ENCODE measurements at places on chromosomes 5 and 9.

DNA sequence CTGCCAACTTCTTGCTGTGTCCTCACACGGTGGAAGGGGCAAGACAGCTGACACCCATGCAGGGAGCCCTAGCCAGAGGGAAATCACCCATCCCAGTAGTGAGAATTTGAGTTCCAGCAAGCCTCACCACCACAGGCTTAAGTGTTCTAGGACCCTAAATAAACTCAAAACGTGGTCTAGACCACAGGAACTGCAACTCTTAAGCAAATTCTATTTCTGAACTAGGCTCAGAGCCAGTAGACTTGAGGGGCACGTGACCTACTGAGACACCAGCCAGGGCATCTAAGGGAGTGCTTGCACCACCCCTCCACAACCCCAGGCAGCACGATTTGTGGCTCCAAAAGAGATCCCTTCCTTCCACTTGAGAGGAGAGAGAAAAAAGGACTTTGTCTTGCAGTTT is 96.0 kb upstream of the PHF24 start:
- no peak for DNase-seq

DNA sequence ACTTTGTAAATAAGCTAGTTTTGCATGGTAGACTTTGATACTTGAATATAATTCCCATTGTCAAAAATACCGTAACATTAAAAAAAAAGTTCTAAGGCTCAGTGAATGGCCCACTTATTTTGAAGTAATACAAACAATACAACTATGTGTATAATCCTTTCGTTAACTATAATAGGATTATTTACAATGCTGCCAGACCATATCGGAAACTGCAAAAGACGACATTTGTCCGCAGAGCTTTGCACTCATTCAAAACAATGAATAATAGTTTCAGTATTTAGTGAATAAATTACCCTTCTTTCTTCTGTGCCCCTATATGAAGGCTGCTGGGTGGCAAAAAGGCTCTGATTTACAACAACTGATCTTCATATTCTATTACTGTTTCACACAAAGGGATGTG is 121.8 kb downstream of the DROSHA start:
- DNase-seq: no peak

GRCh38 chr9:128341435-128341849 is 1.1 kb downstream of the SLC27A4 start:
- DNase-seq: peak; percentile 80

- peak; percentile 13 for DNase-seq
Measured at GRCh38 chr5:32471784-32472183, 27.2 kb upstream of the ZFR start.

DNA sequence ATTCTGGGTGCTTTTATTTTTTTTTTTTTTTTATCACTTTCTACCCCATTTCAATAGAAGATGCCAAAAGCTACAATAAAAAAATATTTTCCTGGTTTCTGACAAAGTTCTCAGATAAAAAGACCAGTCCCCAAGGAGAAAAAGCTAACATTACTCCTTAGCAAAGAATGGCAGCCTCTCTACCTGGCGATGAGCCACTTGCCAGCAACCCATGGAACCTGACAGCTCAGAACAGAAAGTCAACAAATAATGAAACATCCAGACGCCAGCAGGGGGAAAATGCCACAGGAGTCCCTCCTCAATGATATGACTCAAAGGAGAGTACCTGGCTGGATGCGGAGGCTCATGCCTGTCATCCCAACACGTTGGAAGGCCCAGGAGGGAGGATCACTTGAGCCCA is 123.2 kb downstream of the MYO10 start:
- peak; percentile 35 for DNase-seq

GRCh38 chr9:7788772-7789171 is 10.8 kb downstream of the DMAC1 start:
- no peak for DNase-seq

DNA sequence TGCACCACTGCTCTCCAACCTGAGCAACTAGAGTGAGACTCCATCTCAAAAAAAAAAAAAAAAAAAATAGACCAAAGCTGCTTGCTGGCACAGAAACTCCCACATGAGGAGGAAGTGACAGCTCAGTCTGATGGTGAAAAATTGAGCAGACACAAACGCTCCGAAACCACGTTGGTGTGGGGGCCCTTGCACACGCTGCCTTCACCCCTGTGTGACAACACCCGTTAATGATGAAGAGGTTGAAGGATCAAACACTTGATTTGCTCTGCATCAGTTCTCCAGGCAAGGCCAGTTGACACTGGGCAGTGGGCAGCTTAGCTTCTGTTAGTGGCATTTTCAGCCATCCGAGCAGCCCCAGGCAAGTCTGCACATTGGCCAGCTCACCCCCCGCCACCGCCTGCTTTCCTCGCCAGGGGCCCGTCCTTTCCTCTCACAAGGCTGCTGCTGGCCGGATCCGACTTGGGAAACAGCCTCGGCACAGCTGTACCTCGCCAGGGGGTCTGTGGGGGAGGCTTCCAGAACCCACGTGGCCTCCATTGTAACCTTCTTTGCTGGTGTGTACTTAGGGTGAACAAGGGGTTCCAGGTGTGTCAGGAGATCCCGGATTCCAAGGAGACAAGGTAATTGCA is 79.8 kb downstream of the COL27A1 start:
- DNase-seq: no peak

DNA sequence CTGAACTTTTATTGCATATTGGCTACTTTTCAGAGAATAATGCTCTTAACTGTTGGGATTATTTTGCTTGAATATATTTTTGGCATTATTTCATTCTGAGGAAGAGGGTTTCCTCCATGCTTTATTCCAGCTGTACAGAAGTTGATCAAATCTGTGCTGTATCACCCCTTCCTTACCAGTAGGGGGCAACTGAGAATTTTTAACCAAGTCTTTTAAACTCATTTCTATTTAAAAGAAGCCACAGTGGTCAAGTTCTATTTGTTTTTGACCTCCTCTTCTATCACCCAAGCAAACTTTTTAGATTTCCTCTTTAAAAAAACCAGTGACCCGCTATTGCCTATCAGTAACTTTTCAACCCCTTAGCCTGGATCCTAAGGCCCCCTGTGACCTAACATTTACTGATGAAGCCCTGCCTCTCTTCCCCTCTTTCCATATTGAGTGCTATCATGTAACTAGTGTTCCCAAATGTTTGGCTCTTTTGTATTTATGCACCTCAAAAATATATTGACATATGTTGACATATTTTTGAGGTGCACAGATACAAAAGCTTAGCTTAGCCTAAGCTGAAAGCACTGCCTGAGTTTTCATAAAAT is 80.6 kb downstream of the FBXO4 start:
- DNase-seq: peak; percentile 31

GRCh38 chr5:77846422-77847128 is 70.4 kb upstream of the TBCA start:
- DNase-seq: no peak

DNA sequence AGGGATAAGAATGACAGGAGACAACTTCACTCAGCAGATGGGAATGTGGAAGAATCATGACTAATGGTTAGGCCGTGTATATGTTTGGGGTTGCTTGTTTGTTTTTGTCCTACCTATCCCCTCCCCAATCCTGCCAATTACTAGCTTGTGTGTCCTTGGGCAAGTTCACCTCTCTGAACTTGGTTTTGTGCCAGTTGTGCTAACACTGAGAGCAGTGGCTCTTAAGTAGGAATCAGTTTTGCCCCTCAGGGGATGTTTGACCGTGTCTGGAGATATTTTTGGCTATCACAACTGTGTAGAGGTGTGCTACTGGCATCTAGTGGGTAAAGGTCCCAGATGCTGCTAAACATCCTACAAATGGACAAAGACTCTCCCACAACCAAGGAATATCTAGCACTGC is 287.0 kb downstream of the DMRT2 start:
- no peak for DNase-seq

GRCh38 chr5:96562614-96563013 is 99.6 kb upstream of the CAST start:
- DNase-seq: no peak

DNA sequence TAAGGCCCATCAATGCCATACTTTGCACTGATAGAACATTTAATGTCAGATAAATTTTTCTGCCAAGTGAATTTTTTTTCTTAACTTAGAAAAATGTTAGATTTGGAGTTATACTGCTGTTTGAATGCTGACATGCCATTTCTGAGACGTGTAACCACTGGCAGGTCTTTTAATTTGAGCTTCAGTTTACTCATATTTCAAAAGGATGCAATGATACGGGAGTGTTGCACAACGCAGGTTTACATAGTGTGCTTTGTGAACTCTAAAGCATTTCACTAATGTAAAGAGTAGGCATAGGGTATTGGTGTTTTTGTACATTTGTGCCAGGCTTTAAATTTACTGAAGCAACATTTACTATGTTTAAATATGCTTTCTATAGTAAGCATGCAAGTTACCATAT is 4.2 kb downstream of the ZBTB43 start:
- DNase-seq: no peak

- no peak for DNase-seq
Measured at GRCh38 chr5:160488394-160489325, 67.0 kb downstream of the PTTG1 start.

GRCh38 chr9:127654619-127655018 is 42.5 kb downstream of the STXBP1 start:
- DNase-seq: no peak

DNA sequence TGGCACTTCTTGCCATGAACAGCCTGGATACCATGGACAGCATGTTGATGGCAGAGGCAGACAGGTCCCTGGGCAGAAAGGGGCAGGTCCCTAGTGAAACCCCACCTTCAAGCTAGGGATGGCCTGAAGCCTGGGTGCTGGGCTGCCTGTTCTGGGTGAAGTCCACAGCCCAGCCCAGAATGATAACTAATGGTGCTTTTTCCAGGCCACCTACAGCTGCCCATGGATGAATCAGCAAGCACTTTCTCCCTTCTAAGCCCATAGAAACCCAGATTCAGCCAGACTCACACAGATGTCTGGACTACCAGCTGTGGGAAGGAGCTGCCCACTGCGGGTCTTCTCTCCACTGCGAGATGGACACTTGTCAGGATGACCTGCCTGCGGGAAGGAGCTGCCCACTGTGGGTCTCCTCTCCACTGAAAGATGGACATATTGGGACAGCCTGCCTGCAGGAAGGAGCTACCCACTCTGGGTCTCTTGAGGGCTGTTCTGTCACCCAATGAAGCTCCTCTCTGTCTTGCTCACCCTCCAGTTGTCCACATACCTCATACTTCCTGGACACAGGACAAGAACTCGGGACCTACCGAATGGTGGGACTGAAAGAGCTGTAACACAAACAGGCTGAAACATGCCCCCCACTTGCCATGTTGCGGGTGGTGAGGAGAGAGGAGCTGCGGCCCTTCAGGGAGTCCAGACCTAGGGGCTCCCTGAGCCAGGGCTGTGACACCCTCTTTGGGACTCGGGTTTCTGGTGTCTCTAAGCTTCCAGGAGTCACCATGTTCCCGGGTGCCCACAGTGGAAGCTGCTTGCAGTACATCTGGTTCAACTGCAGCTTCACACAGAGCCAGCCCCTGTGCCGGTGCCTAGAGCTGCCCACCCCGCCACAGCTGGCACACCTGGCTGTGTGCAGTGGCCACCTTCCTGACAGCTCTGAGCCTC is 60.7 kb upstream of the SYNPO start:
- DNase-seq: no peak

GRCh38 chr5:125505115-125505514 is 758.7 kb upstream of the ZNF608 start:
- no peak for DNase-seq

GRCh38 chr9:87327575-87328125 is 170.0 kb upstream of the DAPK1 start:
- DNase-seq: no peak

GRCh38 chr9:131125288-131126058 is at the start of gene NUP214:
TSS of gene NUP214 (plus strand) at chr9:131125586. CDS start at chr9:131125705, 119 bp downstream.
- peak; percentile 95 for DNase-seq

- no peak for DNase-seq
Measured at GRCh38 chr9:131759017-131759647, 19.3 kb upstream of the RAPGEF1 start.

DNA sequence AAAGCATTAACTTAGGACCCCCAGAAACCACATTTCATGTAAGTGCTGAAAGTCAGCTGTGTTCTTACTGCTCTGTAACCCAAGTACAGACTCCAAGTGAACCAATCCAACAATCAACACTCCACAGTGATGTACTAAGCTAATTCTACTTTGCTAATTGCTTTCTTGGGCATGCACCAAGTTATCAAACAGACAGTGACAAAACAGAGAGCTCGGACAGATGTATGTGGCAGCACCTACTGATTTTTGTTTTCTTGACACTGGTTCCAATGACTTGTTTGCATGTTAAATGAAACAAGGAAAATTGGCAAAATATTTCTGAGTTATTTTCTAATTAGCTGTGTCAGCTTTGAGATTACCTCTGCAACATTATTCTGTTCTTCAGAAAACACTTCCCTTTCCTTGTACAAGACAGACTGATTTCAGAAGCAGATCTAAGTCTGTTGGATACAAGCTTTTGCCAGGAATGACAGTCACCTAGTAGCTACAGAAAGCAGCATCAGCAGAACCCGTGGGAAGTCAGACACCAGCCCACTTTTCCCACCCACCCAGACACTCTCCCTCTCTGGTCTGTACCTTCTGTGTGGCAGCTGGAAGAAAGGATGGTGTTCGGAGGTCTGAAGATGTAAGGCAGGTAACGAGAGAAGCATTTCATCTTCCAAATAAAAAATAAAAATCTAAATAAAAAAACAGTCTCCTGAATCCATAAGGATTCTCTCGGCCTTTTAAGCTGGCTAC is 176.7 kb upstream of the PPP2R2B start:
- no peak for DNase-seq

- DNase-seq: no peak
Measured at GRCh38 chr9:72394066-72394465, 29.1 kb upstream of the ZFAND5 start.

DNA sequence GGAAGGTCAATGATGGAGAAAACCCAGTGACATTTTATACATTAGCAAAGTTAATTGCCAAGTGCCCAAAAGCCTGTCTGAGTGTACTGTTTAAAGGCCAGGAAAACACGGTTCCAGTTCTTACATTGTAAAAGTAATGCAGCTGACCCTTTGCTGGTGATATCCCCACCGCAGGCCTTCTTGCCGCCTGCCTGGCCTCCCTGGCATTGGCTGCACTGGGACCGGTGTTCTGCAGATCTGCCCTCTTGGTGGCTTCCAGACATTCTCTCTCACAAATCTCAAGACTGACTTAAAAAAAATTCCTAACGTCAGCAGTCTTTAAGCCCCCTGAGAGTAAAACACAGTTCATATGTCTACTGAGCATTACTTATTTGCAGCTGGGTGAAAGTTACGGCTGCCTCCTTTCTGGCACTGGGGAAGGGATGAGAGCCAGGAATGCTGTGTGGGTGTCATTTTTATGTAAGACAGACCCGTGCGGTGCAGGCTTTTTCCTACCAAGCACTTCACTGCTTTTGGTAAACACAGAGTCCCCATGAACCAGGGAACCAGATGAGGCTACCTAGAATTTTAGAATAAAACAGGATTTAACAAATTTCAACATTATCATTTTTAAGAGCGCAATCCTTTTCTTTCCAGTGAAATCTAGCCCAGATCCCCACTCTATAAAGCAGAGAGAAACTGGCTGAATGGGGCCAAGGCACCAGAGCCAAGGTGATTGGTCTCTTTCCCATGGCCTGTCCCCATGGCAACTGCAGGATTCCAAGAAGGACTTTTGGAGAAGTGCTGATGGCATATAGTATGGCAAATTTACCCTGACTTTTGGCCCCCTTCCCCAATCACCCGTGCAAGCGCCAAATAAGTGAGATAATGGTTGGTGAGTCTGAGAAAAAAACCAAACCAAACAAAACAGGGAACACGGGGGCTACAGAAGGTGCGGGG is 80.8 kb downstream of the LMNB1 start:
- no peak for DNase-seq

GRCh38 chr9:76018235-76018634 is 127.8 kb downstream of the PCSK5 start:
- no peak for DNase-seq

- DNase-seq: no peak
Measured at GRCh38 chr5:90921418-90921973, 362.9 kb downstream of the ADGRV1 start.

Data from SW480 (cell line).